ENCODE measurements at places on chromosomes 3 and 15.

DNA sequence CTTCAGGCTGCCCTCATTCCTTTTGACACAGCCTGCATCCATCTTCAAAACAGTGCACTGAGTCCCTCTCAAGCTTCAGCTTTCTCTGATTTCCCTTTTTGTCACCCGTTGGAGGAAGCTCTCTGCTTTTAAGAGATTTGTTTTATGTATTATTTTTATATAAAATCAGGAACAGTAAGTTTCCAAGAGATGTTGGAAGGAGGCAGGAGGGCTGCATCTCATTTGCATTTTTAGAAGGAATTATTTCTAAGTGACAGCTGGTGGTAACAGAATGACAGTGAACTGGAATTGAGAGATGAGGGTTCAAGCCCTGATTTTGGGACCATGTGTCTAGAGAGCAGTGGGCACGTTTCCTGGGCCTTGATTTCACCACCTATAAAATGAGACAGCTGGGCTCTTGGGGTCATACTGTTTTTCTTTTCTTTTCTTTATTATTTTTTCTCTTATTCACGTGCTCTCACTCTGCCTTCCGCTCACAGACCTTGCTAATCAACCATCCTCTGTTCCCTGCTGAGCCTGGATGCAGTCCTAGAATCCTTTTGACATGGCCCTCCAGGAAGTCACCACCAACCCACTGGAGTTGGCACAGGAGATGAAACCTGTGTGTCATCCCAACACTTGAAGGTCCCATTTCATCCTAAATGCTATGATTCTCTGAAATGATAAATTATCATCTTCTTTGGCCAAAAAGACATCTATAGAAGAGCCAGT lies 148.6 kb downstream of the CACNA2D3 start:
- DNase-seq, result peak; percentile 45

DNA sequence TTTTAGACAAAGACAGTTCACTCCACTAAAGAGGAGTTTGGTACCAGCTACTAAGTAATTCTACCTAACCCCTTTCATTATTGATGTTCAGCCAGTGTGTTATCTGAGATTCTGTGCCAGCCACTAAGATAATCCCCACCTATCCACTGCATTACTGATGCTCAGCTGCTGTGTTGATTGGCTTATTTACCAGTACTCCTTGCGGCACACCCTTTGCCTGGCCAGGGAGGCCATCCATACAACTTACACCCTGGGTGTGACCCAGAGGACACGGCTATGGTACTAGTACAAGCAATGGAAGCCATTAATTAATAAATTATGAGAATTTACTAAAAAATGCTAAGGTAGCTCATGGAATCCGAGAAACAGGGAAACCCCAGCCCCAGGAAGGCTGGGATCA lies 290.7 kb upstream of the CTNNB1 start:
- no peak for DNase-seq

GRCh38 chr3:70738291-70738681 lies 425.8 kb upstream of the MDFIC2 start:
- DNase-seq, result no peak

DNA sequence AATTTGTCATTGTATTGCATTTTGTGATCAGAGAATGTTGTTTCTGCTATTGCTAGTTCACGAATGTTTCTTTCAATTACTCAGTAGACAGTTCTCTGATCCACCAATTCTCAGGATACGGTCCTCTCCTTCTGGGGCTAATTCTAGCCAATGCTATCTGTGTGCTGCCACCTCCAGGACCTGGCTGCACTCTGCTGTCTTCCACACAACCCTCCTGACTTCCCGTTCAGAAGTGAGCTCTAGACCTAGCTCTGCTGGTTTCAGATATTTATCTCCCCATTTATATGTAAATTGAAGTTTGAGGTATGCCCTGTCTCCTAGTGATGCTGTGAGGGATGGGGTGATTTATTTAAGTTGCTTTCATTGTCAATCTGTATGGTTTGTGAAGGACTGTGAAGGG lies 21.7 kb upstream of the UBL7 start:
- DNase-seq, result no peak

DNA sequence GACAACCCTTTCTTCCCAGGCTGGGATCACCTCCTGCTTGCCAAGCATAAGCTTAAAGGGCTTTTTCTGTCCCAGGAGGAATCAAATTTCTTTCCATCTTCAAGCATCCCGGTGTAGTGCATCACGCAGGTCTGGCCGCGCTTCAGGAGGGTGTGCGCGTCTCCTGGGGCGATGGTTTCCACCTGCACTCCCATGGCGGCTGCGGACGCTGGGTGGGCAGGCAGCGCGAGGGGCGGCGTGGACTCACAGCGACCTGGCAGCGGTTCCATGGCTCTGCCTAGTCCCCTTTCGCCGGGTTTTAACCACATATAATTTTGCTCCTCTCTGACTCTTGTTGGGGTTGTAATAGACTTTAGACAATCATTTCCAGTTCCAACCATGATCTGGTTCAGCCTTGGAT lies 10.6 kb upstream of the TM4SF4 start:
- DNase-seq, result no peak

GRCh38 chr3:174662653-174663052 lies 196.5 kb upstream of the NAALADL2 start:
- DNase-seq, result no peak

- DNase-seq, result no peak
These were observed 16.8 kb upstream of the CHD2 start for GRCh38 chr15:92883163-92883875.

DNA sequence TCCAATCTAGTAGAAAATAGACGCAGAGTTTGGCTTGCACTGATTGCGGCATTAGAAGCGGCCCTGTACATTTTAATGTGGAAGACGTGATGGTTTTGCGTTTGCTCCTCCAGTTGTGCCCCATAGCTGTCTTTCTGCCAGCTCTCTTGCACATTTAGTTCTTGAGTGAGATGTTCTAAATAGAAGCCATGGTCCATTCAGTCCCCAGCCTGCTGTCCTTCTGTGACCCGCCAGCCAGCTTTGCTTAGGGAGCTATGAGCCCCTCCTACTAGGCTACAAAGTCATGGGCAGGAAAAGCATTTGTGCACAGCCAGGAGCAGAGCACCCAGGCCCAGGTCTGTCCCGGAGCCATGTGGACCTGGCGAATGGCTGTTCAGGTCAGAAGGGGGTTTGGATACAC lies 50.3 kb downstream of the APBA2 start:
- DNase-seq, result peak; percentile 50

All from putamen (tissue), 1 donor.